Activated CD8-positive, alpha-beta memory T cell treated with anti-CD3 and anti-CD28 coated beads for 1 hour (primary cell): ENCODE measurements at places on chromosomes 12 and 14.

DNA sequence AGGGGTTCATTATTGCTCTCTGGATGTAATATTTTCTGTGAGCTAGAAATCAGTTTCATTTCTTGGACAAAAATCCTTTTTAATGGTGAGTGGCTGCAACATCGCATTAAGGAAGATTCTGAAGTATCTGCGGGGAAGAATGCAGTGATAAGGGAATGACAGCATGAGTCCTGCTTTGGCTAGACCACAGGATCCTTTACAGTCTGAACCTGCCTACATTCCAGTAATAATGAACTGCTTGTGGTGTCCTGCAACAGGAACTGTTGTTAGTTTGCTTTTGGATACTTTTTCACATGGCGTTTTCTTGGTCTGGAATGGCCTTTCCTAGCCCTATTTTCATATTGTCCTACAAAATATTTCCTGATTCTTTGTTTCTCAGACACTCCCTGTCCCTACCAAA is 15.7 kb downstream of the MDM2 start:
- no peak for DNase-seq

DNA sequence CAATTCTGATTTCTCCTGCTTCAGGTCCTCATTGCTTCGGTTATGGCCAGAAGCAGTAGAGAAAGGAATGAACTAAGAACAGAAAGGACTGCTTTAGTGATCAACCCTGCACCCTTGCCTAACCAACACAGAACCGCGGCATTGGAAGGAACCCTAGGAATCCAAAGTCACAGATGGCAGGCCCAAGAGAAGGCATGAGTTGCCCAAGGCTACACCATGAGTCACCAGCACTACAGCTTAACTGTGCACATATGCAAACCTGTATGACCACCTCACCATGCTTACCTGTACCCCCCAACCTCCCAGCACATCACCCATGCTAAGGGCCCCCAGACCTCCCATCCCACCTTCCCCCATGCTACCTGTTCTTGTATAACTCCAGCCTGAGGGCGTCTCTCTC is 25.9 kb upstream of the BLTP3B start:
- no peak for DNase-seq

DNA sequence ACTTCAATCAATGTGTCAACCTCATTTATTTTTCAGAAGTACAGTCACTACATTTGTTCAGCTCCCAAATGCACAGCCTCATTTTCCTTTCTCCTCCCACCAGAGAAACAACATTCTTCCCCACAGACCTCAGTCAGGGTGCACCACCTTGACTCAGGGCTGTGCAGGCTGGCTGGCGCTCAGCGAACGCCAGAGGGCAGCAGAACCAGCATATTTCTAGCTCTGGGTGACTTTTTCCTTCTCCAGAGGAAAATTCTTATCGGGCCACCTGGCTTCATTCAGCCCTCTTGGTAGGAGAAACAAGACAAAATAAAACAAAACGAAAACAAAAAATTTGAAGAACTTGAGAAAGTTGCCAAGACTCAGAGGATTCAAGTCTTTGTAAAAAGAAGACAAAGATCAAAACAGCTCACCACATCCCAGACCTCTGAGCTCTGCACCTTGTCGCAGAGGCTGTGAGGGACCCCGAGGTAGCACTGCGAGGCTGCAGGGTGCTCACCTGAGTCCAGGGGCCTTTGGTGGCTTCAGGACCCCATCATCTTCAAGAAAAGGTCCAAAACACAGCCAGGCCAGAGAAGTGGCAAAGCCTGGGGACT is 33.7 kb downstream of the PAH start:
- no peak for DNase-seq

GRCh38 chr14:95311752-95312151 is 8.0 kb downstream of the CLMN start:
- no peak for DNase-seq

GRCh38 chr14:93276031-93276716 is 56.7 kb downstream of the BTBD7 start:
- DNase-seq: no peak

DNA sequence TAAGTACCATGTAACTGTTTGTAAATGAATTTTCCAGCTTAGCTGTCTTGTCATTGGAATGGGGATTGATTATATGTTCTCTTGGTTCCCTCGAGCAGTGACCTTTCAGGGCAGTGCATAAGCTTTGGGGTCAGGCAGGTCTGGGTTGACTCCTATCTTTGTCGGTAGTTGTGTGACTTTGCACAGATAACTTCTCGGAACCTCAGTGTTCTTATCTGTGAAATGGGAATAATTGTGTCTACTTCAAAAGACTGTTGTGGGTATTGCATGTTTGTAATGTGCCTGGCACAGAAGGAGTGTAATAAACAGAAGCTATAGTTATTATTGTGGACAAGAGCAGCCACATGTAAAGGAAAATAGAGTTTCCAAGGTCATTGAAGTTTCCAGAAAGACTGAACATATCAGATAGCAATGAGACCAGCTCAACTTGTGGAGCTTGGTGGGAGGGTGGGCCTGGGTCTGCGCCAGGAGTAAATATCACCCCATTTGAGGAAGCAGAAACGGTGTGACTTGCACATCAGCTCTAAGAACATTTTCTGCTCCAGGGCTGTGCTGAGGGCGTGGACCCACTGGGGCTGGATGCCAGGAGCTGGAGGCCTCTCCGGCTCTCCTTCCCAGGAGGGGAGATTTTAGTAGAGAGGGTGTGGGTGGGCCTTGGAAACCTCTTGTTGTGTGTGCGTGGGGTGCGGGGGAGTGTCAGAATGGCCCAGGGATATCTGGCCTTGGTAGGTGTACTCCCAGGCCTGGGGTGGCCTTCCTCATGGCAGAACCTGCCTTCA is 19.7 kb downstream of the FOS start:
- no peak for DNase-seq

GRCh38 chr12:132049876-132050275 is 94.2 kb downstream of the DDX51 start:
- no peak for DNase-seq

- DNase-seq: no peak
Measured at GRCh38 chr12:56280849-56281248, 14.1 kb downstream of the COQ10A start.

DNA sequence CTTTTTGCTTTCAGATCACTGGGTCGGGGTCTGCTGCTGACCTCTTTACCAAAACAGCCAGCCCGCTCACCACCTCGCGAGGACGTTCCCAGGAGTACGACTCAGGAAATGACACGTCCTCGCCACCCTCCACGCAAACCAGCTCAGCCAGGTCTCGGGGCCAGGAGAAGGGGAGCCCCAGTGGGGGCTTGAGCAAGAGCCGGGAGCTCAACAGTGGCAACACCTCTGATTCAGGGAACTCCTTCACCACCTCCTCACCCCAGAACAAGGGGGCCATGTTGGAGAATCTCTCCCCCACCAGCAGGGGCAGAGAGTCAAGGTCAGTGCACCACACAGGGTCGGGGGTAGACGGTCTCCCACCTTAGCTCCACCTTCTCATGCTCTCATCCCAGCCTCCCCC is 33.4 kb upstream of the HSPB8 start:
- no peak for DNase-seq

DNA sequence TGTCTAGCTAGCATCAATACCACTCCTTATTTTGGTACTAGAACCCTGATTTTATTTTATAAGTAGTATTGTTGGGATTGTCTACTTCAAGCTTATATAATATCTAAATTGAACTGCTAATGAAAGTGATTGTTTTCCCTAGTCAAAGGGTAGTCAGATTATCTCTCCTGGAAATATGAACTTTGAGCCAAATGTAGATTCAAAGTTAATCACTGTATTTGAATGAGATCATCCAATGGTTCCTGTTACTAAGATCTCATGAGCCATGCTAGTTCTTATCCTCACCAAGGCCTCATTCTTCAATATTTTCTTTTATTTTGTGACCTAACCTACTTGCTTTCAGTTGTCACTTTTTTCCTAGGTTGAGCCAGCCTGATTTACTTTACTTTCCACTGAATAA is 276.7 kb downstream of the RASSF9 start:
- no peak for DNase-seq

GRCh38 chr14:52553002-52553670 is 500 bp downstream of the GPR137C start:
- DNase-seq: peak; percentile 22

GRCh38 chr12:103279444-103279843 is 216.3 kb downstream of the C12orf42 start:
- DNase-seq: no peak

DNA sequence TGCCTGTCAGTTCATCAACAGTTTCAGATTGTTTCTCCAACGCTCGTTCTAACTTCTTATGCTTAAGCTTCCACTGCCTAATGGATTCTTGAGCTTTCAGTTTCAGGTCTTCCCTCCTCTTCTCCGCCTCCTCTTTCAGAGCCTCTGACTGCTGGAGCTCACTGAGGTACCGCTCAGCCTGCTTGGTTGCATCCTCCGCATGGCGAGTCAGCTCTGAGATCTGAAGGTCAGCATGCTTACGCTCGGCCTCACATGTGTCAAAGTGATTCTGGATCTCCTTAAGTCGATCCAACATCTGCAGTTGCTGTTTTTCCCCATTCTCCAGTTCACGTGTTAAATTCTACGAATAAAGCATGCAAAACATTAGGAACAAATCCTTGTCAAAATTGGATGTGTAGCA is 148.8 kb downstream of the CEP128 start:
- no peak for DNase-seq

DNA sequence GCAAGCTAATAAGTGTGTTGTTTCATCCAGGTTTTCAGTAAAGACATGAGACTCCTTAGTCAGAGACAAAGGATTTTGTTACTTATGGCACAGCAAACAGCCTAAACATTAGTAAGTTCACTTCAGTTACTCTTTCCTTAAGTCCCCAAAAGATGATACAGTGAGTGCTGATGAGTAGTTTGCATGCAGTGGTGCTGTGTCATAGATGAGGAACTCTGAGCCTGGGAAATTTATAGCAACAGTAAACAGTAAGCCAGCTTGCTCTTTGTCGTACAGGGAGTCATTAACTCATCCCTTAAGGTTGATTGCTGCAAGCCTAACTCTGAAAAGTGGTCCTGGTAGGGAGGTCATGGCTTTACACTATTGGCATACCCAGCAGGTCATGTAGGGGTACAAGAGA is 208.6 kb upstream of the OR4E1 start:
- no peak for DNase-seq

GRCh38 chr12:119902084-119902509 is 25.0 kb upstream of the CIT start:
- peak; percentile 40 for DNase-seq

GRCh38 chr14:53002576-53002975 is 51.7 kb upstream of the FERMT2 start:
- DNase-seq: no peak

DNA sequence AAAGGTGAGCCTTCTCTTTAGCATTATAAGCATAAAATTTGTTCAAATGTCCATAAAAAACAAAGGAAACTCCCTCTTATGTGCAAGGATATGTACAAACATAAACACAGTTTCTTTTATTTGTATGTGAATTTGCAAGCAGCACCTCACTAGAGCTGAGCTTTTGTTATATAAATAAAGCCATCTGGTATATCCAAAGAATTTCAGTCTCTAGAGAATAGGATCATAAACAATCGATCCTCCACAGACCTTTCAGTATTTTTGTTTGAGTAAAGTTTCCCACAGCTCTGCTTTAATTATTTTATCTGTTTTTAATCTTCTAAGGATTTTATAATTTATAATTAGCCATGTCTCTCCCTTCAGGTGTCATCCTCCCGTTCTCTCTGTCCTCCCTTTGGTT is 89.2 kb downstream of the OTOGL start:
- DNase-seq: no peak

GRCh38 chr12:39252628-39253027 is 190.3 kb downstream of the KIF21A start:
- DNase-seq: no peak

DNA sequence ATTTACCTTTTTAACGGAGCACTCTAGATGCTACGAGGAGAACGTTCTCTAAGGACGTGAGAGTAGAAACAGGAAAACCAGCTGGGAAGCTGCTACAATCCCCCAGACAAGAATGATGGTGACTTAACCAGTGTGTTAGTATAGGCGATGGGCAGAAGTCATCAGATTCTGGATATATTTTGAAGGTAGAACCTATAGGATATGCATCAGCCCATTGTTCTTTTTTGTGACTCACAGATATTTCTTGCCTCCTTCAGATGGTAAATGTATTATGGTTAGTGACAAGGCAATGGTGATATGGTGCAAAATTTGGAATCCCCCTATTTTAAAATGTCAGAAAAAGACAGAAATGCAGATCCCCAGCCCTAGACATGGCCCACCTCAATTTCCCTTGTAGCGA is 258.2 kb downstream of the PHLDA1 start:
- DNase-seq: no peak

- no peak for DNase-seq
Measured at GRCh38 chr12:45612044-45612794, 117.3 kb upstream of the ARID2 start.

GRCh38 chr12:1564067-1564466 is 30.3 kb downstream of the FBXL14 start:
- DNase-seq: no peak

GRCh38 chr14:98189511-98189910 is 1082.5 kb downstream of the BCL11B start:
- no peak for DNase-seq

- DNase-seq: no peak
Measured at GRCh38 chr12:2998789-2999264, 39.6 kb downstream of the TEAD4 start.

DNA sequence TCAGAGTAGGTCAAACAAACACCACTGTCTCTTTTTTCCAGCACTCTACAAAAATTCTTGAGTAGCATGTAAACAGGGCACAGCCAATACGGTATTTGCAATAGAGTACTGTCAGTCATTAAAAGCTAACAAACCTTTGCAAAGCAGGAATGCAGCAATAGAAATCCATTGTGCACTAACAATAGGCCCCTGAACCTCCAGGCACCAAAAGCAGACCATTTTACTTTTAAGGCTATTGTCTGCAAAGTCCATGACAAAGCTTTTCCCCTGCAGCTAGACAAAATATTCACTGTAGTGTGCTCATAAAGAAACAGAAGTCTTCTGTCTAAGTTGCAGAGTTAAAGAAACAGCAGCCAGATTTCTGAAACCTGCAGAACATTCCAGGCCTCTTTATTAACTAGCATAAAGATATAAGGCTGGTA is 191.9 kb downstream of the SOX5 start:
- no peak for DNase-seq

DNA sequence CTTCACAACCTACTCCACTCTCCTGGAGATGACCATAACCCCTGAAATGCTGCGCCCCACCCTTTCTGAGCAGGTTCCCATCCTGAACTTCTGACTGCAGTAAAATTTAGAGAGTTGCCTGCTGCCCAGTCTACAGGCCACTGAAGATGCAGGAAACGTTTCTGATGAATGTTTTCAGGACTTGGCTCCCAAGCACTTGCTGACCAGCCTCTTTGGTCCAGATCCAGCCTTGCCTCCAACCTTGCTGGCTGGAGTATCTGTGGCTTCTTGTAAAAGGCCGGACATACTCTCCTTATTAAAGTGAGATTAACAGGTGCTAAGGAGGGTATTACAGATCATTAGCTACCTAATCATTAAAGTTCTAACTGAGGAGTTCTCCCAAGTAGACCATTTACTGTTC is 70.3 kb upstream of the STXBP6 start:
- DNase-seq: no peak

GRCh38 chr12:128393346-128393745 is 126.4 kb downstream of the TMEM132C start:
- DNase-seq: no peak
